A172 (cell line): ENCODE measurements at places on chromosomes 7 and 10.

- DNase-seq = no peak
These were observed 3.7 kb upstream of the SPACDR start for GRCh38 chr7:100467638-100468373.

DNA sequence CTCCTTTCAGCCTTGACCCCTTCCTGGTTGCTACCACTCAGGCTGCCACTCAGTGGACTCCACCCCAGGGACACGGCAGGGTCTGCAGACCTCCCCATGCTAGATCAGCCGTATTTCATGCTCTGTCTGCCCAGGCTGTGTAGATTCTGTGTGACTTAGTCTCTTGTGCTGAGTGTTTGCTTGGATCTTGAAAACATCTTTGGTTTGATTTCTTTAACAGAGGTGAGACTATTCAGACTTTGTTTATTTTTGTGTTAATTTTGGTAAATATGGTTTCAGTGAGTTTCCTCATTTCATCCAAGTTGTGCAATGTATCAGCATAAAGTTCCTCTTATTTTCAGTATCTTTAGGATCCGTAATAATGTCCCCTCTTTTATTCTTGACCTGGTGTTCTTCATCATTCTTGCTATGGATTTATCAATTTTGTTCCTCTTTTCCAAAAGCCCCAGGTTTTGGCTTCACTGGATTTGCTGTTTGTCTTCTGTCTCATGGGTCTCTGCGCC lies 21.2 kb upstream of the PWWP2B start:
- DNase-seq = no peak

DNA sequence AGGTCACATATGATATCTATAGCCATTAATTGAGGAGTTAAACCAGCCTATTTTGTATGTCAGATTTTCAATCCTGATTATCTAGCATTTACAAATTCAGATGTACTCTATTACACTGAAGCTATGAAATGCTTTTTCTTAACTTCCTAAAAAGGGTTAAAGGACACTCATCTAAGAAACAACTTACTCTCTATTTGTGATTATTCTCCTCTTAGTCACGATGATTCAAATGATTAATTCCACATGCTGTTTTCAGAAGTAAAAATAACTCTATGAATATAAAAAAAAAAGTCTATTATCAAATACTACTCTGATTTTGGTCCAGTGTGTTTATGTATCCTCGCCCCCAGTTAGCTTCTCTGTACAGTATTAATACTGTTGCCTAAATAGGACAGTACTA lies 1199.9 kb downstream of the GATA3 start:
- no peak for DNase-seq

DNA sequence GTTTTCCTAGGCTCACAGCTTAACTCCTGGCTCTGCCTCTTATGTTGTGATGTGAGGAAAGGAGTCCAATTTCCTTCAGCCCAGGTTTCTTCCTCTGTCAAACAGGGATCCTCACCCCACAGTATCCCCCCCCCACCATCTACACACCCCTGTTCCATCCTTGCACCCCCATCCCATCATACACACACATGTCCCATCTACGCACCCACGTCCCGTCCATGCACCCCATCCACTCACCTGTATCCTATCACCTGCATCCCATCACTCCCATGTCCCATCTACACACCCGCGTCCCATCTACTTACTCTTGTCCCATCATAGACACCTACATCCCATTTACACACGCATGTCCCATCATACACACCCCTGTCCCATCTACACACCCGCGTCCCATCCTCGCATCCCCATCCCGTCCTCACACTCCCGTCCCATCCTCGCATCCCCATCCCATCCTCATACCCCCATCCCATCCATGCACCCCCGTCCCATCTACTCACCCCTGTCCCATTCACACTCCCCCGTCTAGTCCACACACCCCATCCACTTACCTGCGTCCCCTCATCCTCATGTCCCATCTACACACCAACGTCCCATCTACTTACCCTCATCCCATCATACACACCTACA lies 117.3 kb downstream of the TRRAP start:
- no peak for DNase-seq

DNA sequence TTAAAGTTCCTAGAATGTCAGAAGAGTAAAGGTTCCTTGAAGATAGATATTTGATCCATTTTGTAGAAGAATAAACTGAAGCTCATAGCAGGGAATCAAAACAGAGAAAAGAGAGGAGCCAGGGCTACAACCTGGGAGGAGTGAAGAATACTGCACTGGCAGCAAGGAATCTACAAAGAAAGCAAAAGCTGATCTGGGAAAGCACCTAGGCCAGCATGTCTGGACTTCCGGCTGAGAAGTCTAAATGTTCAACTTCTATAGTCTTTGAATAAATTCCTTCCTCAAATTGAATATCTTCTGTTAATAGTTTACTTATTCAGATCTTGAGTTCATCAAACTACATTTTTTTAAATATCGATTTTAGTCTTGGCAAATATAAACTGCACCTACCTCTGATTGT lies 78.2 kb downstream of the VPS41 start:
- no peak for DNase-seq

GRCh38 chr10:5561704-5562645 lies 37.2 kb downstream of the CALML3 start:
- no peak for DNase-seq
